Caudate nucleus (tissue), 63 donors: ENCODE measurements at places on chromosomes 7 and 10.

DNA sequence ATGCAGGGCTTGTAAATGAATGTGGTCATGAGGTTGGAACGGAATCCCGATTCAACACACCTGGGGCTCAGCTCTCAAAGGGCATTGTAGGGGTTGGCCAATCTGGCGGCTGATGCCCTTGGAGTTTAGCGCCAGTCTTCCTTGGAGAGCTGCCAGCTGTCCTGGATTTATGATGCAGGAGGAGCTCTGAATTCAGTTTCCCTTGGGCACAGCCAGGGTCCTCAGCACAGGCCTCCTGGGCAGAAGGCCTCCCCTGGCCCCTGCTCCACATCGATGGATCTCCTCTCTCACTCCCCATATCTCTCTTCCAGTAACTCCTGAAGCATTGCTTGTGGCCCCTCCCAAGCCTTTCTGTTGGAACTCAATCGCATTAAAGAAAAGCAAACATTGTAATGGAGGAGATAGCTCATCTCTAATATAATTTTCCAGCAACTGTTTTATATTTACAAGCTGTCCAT is 985 bp upstream of the CYTH3 start:
- DNase-seq = no peak

GRCh38 chr7:13910805-13911551 is 78.5 kb downstream of the ETV1 start:
- DNase-seq = no peak

DNA sequence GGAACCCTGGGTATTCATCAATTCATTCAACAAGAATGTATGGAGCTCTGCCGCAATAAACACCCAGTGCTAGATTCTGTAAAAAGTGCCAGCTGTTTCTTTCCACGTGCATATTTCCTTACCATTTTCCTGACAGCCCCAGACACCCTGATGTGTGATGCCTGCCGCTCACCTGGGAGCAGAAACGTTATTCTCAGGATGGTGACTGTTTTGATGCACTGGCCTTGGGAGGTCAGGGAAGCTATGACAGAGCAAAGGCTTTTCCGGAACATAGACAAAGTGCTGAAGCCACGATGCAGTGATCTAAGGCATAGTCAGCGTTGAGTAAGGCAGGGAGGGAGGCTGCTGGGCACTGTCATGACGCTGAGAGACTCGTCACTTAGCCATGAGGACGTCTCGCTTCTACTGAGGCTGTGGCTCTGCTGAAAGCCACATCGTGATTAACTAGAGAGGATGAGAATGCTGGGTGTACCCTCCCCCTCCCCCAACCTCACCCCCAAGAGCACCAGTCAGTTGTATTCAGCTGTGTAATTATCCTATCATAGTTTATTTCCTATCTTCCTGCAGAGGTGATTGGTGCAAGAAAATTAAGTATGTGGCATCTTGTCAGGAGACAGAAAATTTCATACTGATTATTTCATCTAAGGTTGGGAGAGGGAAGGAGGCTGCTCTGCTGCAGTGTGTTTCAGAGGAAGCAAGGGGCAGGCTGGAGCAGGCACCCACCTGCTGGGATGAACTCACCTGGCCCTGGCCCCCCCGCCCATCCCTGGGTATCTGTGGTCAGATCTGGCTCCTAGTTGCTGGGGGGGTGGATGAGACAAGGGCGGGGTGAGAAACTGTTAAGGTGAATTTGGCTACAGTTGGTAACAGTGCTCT is 48.8 kb upstream of the SMNDC1 start:
- no peak for DNase-seq

GRCh38 chr10:98294270-98294627 is 26.3 kb upstream of the LOXL4 start:
- no peak for DNase-seq

- DNase-seq = no peak
These were observed 110.0 kb downstream of the SPAG6 start for GRCh38 chr10:22455068-22455857.

DNA sequence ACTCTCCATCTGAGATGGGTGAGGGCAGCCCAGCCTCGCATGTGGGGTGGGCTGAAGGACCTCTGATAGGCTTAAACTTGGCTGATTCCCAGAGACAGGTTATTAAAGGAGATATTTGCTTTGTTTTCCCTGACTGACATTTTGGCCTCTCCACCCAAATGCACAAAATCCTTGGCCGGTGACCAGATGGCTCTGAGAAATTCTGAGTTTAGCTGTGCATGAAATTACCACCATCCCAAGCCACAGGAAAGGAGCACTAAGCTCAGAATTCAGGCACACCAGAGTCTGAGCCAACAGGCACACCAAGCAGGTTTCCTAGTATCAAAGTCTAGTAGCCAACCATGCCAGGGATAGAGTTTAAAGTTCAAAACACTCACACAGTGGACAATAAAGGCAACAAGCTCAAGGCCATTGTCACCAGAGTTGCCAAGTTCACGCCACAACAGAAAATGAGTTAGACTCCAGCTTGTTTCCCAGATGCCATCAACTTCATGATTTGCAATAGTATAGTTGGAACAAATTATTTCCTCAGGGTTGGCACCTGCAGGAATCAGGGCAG is 387.6 kb downstream of the KCNMA1 start:
- DNase-seq = no peak

DNA sequence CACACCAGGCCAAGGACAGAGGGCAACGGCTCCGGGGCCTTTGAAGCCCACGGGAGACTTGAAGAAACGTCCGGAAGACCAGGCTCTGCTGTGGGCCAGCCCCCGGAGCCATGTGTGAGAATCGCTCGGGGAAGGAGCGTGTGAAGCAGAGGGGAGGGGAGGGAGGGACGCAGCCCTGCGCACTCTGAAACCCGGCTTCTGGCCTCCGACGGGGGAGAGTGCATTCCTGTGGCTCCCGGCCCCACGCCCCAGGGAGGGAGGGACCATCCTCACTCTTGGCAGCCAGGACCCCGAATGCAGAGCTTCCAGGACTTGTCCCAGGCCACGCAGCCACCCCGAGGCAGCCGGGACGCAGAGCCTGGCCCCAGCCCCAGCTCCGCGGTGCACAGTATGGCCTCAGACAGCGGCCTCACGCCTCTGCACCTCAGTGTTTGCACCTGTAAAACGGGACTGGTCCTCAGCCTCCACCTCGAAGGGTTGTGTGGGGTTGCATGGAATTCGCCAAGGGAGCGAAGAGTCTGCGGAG is 67.4 kb downstream of the PDGFA start:
- no peak for DNase-seq

GRCh38 chr7:2820508-2820934 is 23.6 kb downstream of the GNA12 start:
- no peak for DNase-seq
